Fibroblast of lung (primary cell): ENCODE measurements at places on chromosomes 6 and 20. TPM values are rescaled to one million over a fixed set of nuclear protein-coding genes. Genes with fewer than 3 reads are reported as not detected.

PPP1R3G gene
- total RNA-seq, result 2.1 and 3.3 TPM in 2 replicates

PTPRA gene
- 22.3 and 27.9 TPM in 2 replicates for total RNA-seq

DNA sequence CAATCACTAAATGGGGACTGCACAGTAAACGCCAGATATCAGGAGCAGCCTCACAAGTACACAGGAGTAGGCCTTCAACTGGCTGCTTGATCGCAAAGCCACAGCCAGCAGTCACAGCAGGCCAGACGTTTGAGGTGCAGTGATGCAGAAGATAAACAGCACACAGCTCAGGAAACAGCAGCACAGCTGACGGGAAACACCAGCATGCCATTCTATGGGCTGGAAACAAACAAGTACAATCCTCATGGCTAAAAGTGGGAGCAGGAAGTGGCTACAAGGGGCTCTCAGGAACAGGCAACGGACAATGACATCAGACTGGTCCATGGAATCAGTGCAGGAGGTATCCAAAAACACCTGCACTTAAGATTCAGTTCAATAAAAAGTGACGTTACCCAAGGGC, 111.0 kb downstream of the DTNBP1 start:
- no peaks in the 10 kb centered on the region for H3K27me3 ChIP-seq
- DNase-seq, result no peak
- no peak overlapping the region for H3K27ac ChIP-seq
- no peaks in the 10 kb centered on the region for H3K4me1 ChIP-seq
- peaks cover 2% of the 10 kb centered on the region for H3K36me3 ChIP-seq

MUC21 gene
- total RNA-seq, result not detected in 2 replicates

MRPS18B gene
- 76.8 and 85.5 TPM in 2 replicates for total RNA-seq

DNA sequence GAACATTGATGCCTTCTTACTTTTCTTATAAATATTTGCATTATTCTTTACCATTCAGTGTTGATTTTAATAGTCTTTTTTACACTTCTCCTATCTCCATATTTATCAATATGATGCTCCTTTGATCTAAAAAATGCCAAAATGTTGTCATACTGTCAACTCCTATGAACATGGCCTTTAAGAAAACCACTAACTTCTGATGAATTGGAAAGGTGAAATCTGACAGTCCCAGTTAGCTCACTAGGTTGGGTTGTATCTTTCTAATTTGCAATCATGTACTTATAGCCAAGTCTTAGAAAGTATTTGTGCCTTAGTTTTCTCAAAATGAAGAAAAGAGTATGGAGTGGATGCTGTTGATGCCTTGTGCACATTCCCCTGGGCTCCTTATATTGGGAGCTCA, 75.4 kb upstream of the SPACA1 start:
- no peaks in the 10 kb centered on the region for H3K36me3 ChIP-seq
- no peak overlapping the region for H3K27ac ChIP-seq
- no peaks in the 10 kb centered on the region for H3K4me1 ChIP-seq
- peaks cover 3% of the 10 kb centered on the region for H3K27me3 ChIP-seq
- no peak overlapping the region for H3K4me3 ChIP-seq

DNA sequence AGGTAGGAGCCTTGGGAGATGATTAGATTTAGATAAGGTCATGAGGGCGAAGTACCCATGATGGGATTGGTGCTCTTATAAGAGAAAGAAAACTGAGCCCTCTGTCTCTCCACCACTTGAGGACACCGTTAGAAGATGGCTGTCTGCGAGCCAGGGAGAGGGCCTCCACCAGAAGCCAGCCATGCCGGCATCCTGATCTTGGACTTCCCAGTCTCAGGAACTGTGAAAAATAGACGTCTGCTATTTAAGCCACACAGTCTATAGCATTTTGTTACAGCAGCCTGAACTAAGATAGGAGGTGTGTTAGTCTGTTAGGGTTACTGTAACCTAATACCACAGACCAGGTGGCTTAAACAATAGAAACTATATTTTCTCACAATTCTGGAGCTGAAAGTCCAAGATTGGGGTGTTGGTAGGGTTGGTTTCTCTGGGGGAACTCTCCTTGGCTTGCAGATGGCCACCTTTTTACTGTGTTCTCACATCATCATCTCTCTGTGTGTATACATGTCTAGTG, 38.0 kb upstream of the ADGRF1 start:
- peaks cover 4% of the 10 kb centered on the region for H3K27me3 ChIP-seq
- H3K4me1 ChIP-seq, result peaks cover 2% of the 10 kb centered on the region
- DNase-seq, result no peak
- H3K4me3 ChIP-seq, result no peak overlapping the region
- H3K36me3 ChIP-seq, result no peaks in the 10 kb centered on the region
- no peak overlapping the region for H3K27ac ChIP-seq

DNA sequence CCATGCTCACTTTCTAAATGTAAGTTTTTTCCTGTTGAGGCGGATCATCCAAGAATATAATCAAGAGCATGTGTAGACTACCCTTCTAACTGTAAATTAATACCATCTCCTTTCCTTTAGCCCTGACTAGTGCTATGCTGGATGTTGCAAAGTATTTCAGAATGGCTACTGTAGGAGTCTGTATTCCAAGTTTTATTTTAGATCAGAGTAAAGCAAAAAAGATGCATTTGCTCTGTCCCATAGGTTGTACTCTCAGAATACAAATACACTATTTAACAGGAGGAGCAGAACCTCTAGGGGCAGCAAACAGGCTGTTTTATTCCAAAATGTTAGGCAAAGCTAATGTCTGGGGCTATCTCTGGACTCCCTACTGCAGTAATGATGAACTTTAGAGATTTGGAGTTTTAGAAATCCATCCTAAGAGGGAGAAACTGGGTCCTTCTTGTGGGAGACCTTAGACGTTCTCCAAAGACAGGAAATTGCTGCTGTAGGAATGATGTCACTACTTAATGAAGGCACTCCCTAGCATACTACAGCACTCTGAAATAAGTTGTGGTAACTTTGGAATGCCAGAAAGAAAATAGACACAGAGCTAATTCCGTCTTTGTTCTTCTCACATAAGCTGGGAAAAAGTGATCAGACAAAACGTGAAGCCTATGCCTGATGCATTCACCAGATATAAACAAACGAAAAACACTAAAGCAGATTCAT, 392.4 kb upstream of the HS3ST5 start:
- no peaks in the 10 kb centered on the region for H3K4me1 ChIP-seq
- no peak overlapping the region for H3K4me3 ChIP-seq
- DNase-seq, result peak; percentile 61
- no peaks in the 10 kb centered on the region for H3K36me3 ChIP-seq
- H3K27me3 ChIP-seq, result no peaks in the 10 kb centered on the region

- no peak for DNase-seq
- no peak overlapping the region for H3K4me3 ChIP-seq
- no peaks in the 10 kb centered on the region for H3K36me3 ChIP-seq
- peaks cover 12% of the 10 kb centered on the region for H3K4me1 ChIP-seq
Measured at GRCh38 chr6:134425513-134425912, 107.6 kb upstream of the SGK1 start.

DNA sequence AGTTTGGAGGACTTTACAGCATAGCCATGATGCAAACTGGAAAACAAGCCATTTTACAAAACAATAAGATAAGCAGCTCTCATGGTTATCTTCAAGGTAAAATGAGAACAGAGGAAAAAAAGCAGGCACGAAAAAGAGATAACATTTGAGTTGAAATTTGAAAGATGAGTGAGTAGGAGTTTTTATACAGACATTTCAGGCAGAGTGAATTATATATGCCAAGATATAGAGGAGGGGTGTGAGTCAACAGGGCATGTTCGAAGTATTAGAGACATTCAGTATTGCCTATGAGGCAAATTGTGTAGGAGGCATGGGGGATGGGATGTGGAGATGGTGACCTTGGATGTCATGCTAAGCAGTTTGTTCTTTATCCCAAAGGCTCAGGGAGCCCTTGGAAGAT, 240.5 kb upstream of the MAN1A1 start:
- no peak overlapping the region for H3K4me3 ChIP-seq
- no peaks in the 10 kb centered on the region for H3K4me1 ChIP-seq
- H3K27me3 ChIP-seq, result no peaks in the 10 kb centered on the region
- no peaks in the 10 kb centered on the region for H3K36me3 ChIP-seq
- DNase-seq, result no peak
- H3K27ac ChIP-seq, result no peak overlapping the region

DNA sequence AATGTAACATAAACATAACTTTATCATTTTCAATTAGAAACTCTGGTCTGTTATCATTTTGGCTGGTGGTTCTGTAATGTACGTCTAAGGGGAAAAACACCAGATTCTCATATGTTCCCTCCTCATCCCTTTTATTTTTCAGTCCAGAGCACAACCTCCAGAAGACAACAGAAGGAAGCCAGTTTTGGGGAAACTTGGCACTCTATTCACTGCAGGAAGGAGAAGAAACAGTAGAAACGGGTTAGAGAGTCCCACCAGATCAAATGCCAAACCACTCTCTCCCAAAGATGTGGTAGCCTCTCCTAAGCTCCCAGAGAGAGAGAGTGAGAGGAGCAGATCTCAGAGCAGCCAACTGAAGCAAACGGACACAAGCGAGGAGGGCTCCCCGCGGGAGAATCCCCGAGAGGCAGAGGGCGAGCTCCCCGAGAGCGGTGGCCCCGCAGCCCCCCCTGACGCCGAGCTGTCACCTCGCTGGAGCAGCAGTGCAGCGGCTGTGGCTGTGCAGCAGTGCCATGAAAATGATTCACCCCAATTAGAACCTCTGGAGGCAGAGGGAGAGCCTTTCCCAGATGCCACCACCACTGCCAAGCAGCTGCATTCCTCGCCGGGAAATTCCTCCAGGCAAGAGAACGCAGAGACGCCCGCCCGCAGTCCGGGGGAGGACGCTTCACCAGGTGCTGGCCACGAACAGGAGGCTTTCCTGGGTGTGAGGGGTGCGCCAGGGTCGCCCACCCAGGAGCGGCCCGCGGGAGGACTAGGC, 117.8 kb downstream of the RTN4IP1 start:
- peak overlapping the region; percentile 78 for H3K4me3 ChIP-seq
- H3K27me3 ChIP-seq, result peaks cover 8% of the 10 kb centered on the region
- no peaks in the 10 kb centered on the region for H3K36me3 ChIP-seq
- peaks cover 12% of the 10 kb centered on the region for H3K4me1 ChIP-seq
- DNase-seq, result peak; percentile 63
- H3K27ac ChIP-seq, result peak overlapping the region; percentile 72

DNA sequence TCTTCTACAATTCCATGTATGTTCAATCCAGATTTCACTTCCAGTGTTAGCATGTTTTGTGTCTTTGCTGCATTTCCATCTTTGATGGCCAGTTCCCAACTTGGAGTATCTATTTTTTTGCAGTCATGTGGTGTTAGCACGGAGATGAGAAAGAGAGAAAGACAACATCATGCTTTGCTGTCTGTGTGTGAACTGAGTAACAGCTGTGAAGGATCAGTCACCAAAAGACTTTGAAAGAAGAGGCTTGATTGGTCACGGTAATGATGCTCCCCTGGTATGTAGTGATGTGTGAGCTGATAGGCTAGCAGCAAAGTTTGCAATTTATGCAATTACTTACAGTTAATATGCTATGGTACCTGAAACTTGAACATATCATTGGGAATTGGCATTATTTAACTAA, 731.3 kb upstream of the NRSN1 start:
- no peak overlapping the region for H3K27ac ChIP-seq
- no peaks in the 10 kb centered on the region for H3K4me1 ChIP-seq
- DNase-seq, result no peak
- H3K27me3 ChIP-seq, result no peaks in the 10 kb centered on the region

DNA sequence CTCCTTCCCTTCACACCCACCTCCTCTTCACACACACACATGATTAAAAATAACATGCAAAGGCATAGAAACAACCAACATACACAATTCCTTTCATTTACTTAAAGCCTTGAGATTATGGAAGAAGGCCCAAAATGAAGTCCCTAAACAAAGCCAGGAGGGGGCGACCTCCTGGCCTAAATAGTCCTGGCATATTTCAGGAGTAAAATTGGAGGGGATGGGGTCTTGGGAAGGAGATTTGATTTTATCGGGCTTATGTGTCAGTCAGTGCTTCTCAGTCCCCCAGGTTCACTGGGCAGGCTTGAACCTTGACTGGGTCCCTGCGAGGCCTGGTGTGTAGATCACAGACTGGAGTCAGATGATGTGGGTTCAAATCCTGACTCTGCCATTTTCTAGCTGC, 266.4 kb downstream of the SAMD5 start:
- H3K27ac ChIP-seq, result no peak overlapping the region
- DNase-seq, result no peak
- H3K4me3 ChIP-seq, result no peak overlapping the region
- H3K4me1 ChIP-seq, result no peaks in the 10 kb centered on the region

- H3K27me3 ChIP-seq, result no peaks in the 10 kb centered on the region
- H3K4me3 ChIP-seq, result no peak overlapping the region
- H3K36me3 ChIP-seq, result peaks cover 4% of the 10 kb centered on the region
- H3K27ac ChIP-seq, result no peak overlapping the region
- no peaks in the 10 kb centered on the region for H3K4me1 ChIP-seq
Measured at GRCh38 chr6:124977067-124977908, 15.1 kb downstream of the RNF217 start.

BANF2 gene
- not detected in 2 replicates for total RNA-seq

DNA sequence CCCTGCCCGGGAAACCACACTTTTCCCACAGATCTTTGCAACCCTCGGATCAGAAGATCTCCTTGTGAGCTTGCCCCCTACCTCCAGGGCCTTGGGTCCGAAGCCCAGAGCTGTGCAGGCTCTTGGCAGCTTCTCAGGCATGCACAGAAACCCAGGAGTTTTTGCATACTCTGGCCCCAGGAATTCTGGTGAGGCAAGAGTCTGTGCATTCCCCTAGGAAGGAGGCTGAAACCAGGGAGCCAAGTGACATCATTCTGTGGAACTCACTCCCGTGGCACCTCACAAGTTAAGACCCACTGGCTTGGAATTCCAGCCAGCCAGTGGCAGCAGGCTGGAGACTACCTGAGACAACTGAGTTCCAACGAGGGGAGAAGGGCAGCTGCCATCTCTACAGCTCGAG, 100.1 kb downstream of the TNFRSF21 start:
- no peak overlapping the region for H3K4me3 ChIP-seq
- H3K36me3 ChIP-seq, result no peaks in the 10 kb centered on the region
- no peaks in the 10 kb centered on the region for H3K4me1 ChIP-seq

GRCh38 chr6:112183271-112183671, 71.1 kb downstream of the LAMA4 start:
- no peak overlapping the region for H3K27ac ChIP-seq
- H3K36me3 ChIP-seq, result peaks cover 24% of the 10 kb centered on the region
- H3K4me3 ChIP-seq, result no peak overlapping the region
- no peaks in the 10 kb centered on the region for H3K27me3 ChIP-seq
- peak; percentile 76 for DNase-seq
- peaks cover 5% of the 10 kb centered on the region for H3K4me1 ChIP-seq

SNAI1 gene
- 0.26 and 0.66 TPM in 2 replicates for total RNA-seq

- H3K27me3 ChIP-seq, result no peaks in the 10 kb centered on the region
- peak overlapping the region; percentile 77 for H3K27ac ChIP-seq
- H3K36me3 ChIP-seq, result no peaks in the 10 kb centered on the region
- H3K4me3 ChIP-seq, result peak overlapping the region; percentile 78
- peaks cover 7% of the 10 kb centered on the region for H3K4me1 ChIP-seq
Measured at GRCh38 chr6:26536571-26537159, 1.5 kb upstream of the HMGN4 start.

LY86 gene
- total RNA-seq, result not detected in 2 replicates

- no peaks in the 10 kb centered on the region for H3K36me3 ChIP-seq
- H3K4me3 ChIP-seq, result no peak overlapping the region
- no peaks in the 10 kb centered on the region for H3K4me1 ChIP-seq
Measured at GRCh38 chr20:56542489-56543030, 9.5 kb downstream of the FAM209B start.
